Osteocyte (in vitro differentiated cells): ENCODE measurements at places on chromosomes 5 and 9. TPM values are rescaled to one million over a fixed set of nuclear protein-coding genes. Genes with fewer than 3 reads are reported as not detected.

Gene IRF1
- total RNA-seq: 50.2 and 58.9 TPM in 2 replicates

Gene IGFBPL1
- 1.7 and 2.8 TPM in 2 replicates for total RNA-seq

Gene GABRP
- not detected in 2 replicates for total RNA-seq

Gene AHRR
- 54.9 and 55.8 TPM in 2 replicates for total RNA-seq

Gene SSBP2
- total RNA-seq: 62.1 and 65.9 TPM in 2 replicates

Gene SLC2A8
- 18.2 and 18.7 TPM in 2 replicates for total RNA-seq

Gene PTPN3
- 4.6 and 4.7 TPM in 2 replicates for total RNA-seq

Gene PCDHGA2
- 0.21 TPM in 1 of 2 replicates, not detected in the other for total RNA-seq

Gene GABBR2
- not detected in 2 replicates for total RNA-seq

Gene PCDHB12
- total RNA-seq: 1.9 and 2.2 TPM in 2 replicates

Gene GADD45G
- 0.71 and 1.0 TPM in 2 replicates for total RNA-seq

Gene AGXT2
- total RNA-seq: not detected in 2 replicates

Gene TOR2A
- total RNA-seq: 9.3 and 11.5 TPM in 2 replicates

Gene SPINK4
- total RNA-seq: not detected in 2 replicates

Gene ENTREP1
- 0.24 and 0.26 TPM in 2 replicates for total RNA-seq

Gene SLC25A2
- 0.50 and 0.81 TPM in 2 replicates for total RNA-seq

Gene C9
- not detected in 2 replicates for total RNA-seq

Gene CCDC152
- total RNA-seq: not detected in 2 replicates

Gene OSMR
- total RNA-seq: 33.1 and 34.4 TPM in 2 replicates

Gene NUTM2G
- total RNA-seq: 0.13 TPM in 1 of 2 replicates, not detected in the other

Gene PLEKHG4B
- total RNA-seq: 3.8 and 4.5 TPM in 2 replicates

Gene SPATA31A3
- not detected in 2 replicates for total RNA-seq

Gene BASP1
- 197 and 212 TPM in 2 replicates for total RNA-seq

Gene ADAMTS12
- 13.9 and 15.5 TPM in 2 replicates for total RNA-seq

Gene LRRC70
- total RNA-seq: 0.73 and 1.6 TPM in 2 replicates

Gene CDH10
- total RNA-seq: not detected in 2 replicates

Gene ZNF782
- total RNA-seq: 5.0 TPM in 2 replicates

Gene SLC24A2
- total RNA-seq: not detected in 2 replicates

Gene SHISAL2B
- total RNA-seq: not detected in 2 replicates

Gene EQTN
- total RNA-seq: not detected in 2 replicates
